Endothelial cell (in vitro differentiated cells): ENCODE measurements at places on chromosomes 1 and 21.

- DNase-seq, result no peak
These were observed 92.4 kb upstream of the ERG start for GRCh38 chr21:38590449-38591217.

- DNase-seq, result peak; percentile 16
These were observed 1144.6 kb upstream of the ADGRL2 start for GRCh38 chr1:80656014-80656636.

GRCh38 chr21:38186661-38187270 lies 70.0 kb upstream of the KCNJ15 start:
- no peak for DNase-seq

- no peak for DNase-seq
These were observed 17.4 kb upstream of the METTL18 start for GRCh38 chr1:169812131-169812530.

DNA sequence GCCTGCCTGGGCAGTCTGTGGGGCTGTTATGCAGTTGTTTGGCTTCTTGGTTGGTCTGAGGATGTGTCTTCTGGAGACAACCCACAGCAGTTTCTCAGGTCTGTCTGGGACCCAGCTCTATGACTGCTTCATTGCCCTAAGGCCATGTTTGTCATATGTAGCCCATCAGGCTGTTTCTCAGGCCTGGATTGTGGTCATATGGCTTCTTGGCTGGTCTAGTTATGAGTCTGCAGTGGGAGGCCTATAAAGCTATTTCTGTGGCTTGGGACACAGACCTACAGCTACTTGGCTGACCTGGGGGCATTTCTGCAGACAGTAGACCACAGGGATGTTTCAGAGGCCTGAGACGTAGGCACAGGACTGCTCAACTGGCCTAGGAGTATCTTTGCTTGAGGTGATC lies 41.5 kb downstream of the CHIA start:
- DNase-seq, result no peak

DNA sequence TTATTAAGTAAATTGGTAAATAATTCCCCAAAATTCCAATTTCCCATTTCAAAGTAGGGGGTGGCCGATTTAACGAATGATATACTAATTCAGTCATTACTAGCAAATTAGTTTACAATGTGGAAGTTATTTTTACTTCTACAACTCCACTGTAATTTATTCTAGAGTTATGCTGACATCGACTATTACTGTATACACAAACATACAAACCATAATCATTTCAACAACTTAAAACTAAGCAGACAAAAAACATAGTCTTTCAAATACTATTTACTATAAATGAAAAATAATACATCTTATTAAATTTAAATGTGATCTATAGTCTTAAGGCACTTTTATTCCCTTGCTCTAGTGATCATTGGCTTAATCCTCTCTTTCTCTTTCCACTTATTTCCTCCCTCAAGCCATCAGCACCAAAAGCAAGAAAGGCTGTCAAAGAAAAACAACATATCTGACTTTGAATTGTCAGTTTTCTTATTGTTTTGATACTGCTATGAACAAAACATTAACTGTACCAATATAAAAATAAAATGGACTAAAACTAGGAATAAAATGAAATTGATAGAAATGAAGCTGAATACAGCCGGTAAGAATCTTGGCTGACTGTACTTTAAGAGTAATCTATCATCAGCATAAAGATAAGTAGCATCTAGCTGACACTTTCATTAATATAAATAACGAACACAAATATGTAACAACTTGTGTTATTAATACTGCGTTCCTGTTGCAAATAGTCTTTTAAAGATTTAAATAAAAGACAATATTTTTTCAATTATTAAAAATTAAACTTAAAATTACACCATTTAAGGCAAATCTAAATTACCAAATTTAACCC lies 4.1 kb downstream of the CDC42BPA start:
- no peak for DNase-seq

GRCh38 chr1:67148516-67149178 lies 13.9 kb upstream of the C1orf141 start:
- no peak for DNase-seq

GRCh38 chr1:62142496-62142895 lies 52.2 kb upstream of the L1TD1 start:
- no peak for DNase-seq

DNA sequence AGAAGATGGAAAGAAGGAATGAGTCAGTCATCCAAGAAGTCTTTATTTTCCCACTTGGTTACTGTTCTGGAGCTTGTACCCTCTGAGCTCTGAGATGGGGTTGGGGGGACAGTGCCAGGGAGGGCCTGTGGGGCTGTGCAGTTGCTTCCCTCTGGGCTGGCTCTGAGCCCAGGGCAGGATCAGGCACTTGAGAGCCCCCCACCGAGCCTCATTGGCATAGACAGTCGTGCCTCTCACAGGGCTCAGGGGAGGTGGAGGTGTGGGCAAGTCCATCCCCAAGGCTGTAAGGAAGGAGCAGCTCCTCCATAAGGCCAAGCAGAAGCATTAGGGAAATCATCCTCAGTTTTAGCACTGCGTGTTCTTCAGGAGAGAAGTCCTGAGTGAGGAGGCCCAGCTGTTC lies 2.5 kb upstream of the ARL8A start:
- no peak for DNase-seq

GRCh38 chr1:89502042-89502441 lies 22.6 kb upstream of the LRRC8B start:
- DNase-seq, result no peak

DNA sequence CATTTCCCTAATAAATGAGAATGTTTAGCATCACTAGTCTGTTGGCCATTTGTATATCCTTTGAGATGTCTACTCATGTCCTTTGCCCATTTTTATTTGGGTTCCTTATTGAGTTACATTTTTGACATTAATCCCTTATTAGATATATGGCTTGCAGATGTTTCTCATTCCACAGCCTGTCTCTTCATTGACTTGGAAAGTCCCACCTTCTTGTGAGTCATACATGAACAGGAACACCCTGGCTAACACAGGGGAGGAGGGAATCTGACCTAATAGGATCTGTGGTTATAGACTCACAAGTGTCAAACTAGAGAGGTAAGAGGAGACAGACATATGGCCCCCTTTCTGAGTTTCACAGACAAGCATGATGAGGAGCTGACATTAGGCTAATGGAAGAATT lies 11.5 kb downstream of the ZP4 start:
- DNase-seq, result no peak

DNA sequence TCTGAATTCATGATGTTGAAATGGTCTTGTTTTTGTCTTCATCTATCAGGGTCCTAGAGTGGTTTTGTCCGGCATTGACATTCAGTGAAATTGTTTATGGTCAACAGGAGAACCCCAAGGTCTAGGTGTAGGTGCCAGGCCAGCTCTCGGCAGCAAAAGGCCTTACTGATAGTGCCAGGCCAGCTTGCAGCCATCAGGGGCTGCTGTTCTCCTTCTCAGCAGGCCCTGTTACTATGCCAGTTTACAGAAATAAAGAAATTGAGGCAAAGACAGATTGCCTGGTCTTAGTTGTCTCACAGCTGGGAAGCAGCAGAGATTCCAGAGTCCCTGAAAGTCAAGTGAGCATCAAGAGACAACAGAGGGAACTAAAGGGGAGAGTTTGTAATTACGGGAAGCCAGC lies 12.0 kb downstream of the HMGB4 start:
- no peak for DNase-seq

DNA sequence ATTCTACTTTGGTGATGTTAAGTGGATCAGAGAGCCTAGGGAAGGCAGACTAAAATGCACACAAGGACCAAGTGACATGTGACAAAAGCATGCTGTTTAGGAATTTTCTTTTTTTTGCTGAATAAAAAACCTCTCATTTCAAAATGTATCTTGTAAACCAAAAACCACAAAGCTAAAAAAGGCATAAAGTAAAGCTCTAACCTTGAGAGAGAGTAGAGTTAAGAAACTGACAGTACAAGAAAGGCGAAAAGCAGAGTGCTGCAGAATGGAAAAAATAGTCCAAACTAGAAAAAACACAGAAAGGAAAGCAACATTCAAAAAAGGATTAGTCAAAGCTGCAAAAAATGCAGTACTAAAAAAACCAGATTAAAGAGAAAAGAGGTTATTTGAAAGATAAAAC lies 76.5 kb downstream of the EPS15 start:
- DNase-seq, result no peak

GRCh38 chr1:219387211-219387610 lies 213.5 kb downstream of the LYPLAL1 start:
- DNase-seq, result no peak

DNA sequence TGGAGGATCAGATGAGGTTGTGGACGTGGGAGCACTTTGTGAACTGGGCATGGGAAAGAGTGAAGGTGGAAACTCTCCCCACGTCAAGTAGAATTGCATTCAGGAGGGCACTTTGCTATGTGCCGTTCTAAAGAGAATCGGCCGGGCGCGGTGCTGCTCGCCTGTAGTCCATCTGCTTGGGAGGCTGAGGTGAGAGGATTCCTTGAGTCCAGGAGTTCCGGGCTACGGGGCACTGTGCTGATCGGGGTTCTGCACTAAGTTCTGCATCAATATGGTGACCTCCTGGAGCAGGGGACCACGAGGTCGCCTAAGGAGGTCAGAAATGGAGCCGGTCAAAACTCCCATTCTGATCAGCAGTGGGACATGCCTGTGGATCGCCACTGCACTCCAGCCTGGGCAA lies 141.9 kb downstream of the PEX14 start:
- no peak for DNase-seq

DNA sequence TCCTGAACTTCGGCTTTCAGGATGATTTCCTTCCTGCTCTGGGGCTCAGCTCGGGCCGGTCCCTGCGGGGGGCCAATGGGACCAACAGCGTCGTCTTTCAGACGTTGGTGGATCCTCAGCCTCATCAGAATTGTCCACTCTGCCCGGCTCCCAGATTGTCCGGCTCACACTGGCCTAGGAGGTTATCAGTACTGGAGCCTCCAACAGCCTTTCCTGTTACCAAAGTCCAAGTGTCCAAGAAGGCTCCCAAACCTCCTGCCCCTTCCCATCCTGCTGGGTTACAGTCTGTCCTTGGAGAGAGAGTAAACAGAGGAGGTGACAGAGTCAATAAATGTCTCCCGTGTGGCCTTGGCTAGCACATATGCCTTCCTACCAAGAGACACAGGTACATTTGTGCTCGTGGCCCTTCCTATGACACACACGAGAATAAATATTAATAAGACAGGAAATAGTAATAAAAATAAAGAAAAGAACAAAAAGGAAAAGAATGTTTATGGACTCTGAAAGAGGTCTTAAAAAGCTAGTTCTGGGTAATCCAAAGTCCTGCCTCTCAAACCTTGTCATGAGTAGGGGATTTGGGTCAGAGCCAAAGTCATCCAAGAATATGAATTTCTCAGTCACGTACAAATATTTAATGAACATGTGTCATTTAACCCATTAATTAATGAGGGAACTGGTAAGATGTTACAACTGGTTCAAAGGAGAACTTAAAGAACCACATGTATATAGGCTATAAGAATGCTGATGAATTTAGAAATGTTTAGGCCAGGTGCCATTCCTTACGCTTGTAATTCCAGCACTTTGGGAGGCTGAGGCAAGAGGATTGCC lies 80.8 kb upstream of the SLC2A1 start:
- no peak for DNase-seq

DNA sequence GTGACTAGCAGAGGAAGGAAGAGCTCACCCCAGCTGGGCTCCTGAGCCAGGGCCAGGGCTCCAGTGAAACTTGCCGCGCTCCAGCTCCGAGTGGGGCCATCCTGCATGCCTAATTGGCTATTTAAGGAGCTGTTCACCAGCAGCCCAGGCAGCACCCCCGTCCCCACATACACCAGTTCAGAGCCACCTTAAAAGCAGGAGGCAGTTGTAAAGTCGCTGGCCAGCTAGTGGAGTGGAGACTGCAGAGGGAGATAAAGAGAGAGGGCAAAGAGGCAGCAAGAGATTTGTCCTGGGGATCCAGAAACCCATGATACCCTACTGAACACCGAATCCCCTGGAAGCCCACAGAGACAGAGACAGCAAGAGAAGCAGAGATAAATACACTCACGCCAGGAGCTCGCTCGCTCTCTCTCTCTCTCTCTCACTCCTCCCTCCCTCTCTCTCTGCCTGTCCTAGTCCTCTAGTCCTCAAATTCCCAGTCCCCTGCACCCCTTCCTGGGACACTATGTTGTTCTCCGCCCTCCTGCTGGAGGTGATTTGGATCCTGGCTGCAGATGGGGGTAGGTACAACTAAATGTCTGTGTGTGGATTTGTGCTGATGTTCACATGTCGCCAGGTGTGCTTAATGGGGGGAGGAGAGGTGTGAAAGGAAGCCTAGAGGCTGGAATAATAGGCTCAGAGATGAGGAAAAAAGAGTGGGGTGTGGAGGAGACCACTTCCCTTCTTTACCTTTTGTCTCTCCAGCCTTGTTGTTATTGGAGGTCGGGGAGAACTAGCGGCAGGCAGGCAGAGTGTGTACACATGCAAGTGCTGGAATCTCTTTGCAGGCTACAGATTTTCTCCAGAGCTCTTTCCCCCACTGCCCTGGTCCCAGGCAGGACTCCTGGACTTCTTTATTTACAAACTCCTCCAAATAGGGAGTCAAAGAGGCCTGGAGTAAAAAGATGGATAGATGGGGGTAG lies at the start of gene CA14:
CA14 (plus strand) TSS at position 151 of the 962 bp plus-strand sequence; CDS start at position 506, 355 bp downstream.
- peak; percentile 40 for DNase-seq

- no peak for DNase-seq
These were observed 13.0 kb upstream of the GPR137B start for GRCh38 chr1:236129306-236129705.

- DNase-seq, result no peak
These were observed 29.9 kb downstream of the RXRG start for GRCh38 chr1:165415068-165415467.

- DNase-seq, result peak; percentile 31
These were observed 22.8 kb upstream of the STRIP1 start for GRCh38 chr1:110011527-110012041.

GRCh38 chr21:30251781-30252180 lies 31.0 kb downstream of the KRTAP24-1 start:
- no peak for DNase-seq

DNA sequence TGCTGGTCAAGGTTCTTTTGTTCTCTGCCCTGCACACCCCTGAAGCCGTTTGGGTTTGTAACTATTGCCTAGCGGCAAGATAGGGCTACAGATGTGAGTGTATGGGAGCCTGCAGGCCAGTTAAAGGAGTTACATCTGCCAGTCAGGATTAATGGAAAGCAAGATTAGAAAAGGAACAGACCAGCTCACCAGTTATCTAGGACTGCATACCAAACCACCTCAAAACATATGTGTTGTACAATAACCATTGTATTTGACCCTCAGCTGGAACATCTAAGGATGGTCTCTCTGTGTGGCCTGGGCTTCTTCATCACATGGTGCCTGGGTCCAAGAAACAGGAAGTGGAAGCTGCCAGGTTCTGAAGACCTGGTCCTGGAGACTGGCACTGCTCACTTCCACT lies 52.5 kb upstream of the FBXO28 start:
- DNase-seq, result no peak

DNA sequence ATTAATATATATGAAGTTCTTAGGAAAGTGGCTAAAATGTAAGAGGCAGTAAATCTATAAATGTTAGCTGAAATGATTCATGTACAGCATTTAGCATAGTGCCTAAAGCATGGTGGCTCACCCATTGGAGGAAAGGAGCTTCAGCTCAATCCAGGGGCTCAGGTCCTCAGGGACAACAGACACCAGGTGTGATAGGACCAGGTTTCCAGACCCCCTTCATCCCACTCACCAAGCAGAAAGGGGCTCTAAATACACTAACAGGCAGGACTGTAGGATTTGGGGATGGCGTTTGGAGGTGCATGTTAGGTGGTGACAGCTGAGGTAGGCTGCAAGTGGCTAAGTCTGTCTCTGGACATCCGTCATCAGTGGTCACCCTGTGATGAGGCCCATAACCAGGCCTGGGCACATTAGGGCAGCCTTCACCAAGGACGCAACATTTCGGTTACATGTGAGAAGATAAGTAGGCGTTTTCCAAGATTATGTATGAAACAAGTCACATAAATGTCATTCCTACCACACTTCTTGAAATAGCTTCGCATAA lies 233.1 kb downstream of the C1orf94 start:
- DNase-seq, result no peak
